ENCODE measurements at places on chromosomes 2 and 18.

GRCh38 chr18:27558388-27559155 is 373.5 kb upstream of the CHST9 start:
- no peak for DNase-seq

DNA sequence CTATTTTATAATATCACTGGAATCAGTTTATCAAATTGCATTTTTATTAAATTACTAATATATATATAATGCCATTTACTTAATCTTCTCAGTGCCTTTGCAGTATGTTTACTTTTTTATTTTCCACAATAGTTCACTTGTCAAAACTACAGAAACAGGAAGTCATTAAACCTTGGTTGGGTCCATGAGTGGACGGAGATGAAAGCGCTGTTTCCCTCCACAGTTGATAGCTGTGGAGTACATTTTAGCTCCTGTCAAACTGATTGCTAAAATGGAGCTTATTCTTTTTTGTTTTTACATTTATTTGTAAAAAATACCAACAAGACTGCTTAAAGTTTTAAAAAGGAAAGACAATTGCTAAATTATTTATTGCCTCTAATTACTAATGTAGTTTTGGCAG is 19.2 kb downstream of the MFF start:
- no peak for DNase-seq

- DNase-seq: no peak
These were observed 99.6 kb upstream of the DDX18 start for GRCh38 chr2:117714745-117715417.

DNA sequence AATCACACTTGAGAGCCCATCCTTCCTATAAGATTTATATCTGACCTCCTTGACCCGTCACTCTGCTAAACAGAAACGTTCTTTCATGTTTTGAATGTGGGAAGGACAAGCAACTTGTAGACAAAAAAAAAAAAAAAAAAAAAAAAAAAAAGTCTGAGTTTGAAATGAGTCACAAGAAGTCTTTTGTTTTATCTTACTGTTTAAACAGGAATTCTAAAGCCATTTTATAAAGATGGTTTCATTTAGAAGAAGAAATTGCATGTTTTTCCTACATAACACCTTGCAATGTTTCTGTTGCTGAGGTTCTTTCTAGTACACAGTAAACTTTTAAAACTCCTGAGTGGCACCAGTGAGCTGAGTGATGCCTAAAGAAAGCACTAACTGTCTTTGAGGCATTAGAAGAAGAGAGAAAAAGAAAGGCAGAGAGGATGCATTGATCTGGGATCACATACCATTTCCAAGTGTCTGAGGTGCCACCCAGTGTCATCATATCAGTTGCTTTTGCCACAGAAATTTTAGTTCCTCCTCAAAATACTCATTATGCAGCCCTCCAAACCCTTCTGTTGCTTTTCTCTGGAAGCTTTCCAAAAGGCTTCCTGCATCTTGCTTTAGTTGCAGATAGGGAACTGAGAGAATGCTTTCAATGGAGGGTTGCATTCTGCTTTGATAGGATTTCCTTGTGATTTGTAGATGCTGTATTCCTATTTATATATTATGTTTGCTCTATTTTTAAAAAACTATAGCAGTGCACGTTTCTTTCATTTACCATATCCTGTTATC is 69.1 kb downstream of the ACVR2A start:
- no peak for DNase-seq

DNA sequence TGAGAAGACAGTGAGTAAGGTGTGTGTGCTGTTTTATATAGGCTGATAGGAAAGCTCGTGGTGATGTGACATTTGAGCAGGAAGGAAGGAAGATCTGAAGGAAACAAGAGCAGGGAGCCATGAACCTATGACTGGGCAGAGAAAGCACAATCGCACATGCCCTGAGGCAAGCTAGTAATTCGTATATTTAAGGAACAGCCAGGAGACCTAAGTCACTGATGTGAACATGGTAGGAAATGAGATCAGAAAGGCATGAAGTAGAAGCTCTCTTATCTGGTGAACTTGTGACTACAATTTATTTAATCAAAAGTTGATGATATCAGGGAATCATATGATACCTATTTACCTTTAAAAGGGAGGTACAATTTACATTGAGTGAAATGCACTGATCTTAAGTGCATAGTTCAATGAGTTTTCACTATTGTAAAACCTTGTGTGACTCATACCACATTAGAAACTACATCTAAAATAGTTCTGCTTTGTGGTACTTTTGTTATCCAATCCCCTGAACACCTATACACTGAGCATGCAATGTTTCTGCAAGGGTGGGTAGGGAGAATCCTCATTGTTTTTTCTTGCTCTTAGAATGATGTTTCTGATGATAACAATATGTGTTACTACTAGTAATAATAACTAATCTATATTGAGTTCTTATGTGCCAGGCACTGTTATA is 67.5 kb downstream of the GALNT13 start:
- DNase-seq: no peak

GRCh38 chr2:161662373-161662772 is 38.2 kb downstream of the SLC4A10 start:
- no peak for DNase-seq

- DNase-seq: no peak
These were observed 10.1 kb downstream of the DPP4 start for GRCh38 chr2:162063899-162064298.

GRCh38 chr2:190535586-190535985 is 1.1 kb upstream of the NEMP2 start:
- no peak for DNase-seq

DNA sequence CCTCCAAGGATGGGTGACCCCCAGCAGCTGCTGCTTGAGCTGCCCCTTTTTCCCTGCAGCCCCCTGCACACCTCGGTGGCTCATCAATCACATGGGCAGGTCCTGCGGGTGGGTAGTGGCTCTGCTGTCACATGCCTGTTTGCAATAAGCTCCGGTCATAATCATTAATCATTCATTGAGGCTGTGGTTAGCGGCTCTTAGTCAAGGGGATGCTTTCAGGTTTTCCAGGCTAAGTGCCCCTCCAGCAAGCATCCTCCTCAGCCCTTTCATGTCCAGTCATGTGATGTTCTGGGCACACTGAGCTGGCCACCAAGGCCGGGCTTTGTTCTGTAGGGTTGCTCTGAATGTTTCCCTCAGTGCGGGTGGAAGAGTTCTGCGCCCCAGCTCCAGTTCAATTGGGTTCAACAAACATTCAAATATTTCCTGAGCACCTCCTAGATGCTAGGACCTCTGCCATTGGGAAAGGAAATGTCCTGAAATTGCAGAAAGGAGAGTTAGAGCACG is 96.4 kb upstream of the LDAH start:
- DNase-seq: no peak

DNA sequence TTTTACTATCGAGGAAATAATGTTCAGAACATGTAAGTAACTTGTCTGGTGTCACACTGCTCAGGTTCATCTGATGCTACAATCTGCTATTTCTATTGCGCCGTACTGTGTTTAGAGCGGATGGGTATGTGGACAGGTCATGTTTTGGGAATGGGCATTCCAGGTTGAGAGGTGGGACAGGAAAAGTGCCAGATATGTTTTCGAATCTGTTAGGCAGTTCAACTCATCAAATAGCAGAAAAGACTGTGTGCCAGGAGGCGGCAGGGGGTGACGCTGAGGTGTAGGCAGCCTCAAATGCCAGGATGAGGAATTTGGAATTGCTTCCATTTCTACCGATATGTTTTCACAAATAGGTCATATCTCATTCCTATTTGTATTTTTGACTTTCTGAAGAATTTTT is 123.8 kb downstream of the HRH4 start:
- DNase-seq: no peak

DNA sequence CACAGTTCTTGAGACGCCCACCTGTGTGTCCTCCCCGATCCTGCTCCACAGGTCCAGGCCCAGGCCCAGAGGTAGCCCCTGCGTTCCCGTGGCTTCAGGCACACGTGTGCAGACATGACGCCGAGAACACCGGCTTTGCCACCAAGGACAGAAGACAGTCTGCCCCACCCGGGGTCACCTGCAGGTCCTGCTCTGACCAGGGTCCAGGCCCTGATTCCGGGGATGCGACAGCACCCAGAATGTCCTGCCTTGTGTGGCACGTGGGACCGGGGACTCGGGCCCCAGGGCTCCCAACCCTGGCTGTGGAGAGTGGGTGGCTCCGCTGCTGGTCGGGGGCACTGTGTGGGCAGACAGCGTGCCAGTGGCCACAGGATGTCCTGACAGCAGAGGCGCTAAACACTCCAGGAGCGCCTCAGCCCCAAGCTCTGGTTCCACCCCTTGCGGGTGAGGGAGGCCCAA is 36.9 kb downstream of the ADI1 start:
- no peak for DNase-seq

GRCh38 chr2:99613980-99614379 is 124.2 kb upstream of the REV1 start:
- DNase-seq: no peak

GRCh38 chr18:8011361-8011760 is 444.2 kb downstream of the PTPRM start:
- no peak for DNase-seq

DNA sequence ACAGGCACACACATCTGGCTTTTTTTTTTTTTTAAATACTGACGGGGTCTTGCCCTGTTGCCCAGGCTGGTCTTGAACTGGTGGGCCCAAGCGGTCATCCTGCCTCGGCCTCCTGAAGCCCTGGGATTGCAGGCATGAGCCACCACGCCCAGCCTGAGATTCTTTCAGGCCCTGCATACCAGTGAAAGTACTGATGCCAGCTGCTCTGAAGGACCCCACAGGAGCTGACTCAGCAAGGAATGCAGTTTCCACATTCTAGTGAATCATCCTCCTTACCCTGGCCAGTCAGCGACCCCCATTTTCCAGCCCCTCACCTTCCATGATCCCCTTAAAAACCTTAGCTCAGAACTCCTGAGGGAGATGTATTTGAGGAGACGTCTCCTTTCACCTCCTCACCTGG is 5.8 kb upstream of the DTYMK start:
- no peak for DNase-seq

GRCh38 chr2:190023860-190024259 is 38.7 kb downstream of the MSTN start:
- no peak for DNase-seq

- DNase-seq: no peak
These were observed 92.2 kb upstream of the SETBP1 start for GRCh38 chr18:44588508-44588907.

GRCh38 chr2:102410952-102411351 is 12.0 kb upstream of the IL18RAP start:
- DNase-seq: no peak

GRCh38 chr2:40975151-40975550 is 523.3 kb upstream of the SLC8A1 start:
- DNase-seq: no peak

- DNase-seq: peak; percentile 40
These were observed at the start of gene EMILIN2 for GRCh38 chr18:2846636-2847316. Gene EMILIN2, plus strand, starts transcription at chr18:2847006. Its CDS starts 183 bp downstream, at chr18:2847189.

DNA sequence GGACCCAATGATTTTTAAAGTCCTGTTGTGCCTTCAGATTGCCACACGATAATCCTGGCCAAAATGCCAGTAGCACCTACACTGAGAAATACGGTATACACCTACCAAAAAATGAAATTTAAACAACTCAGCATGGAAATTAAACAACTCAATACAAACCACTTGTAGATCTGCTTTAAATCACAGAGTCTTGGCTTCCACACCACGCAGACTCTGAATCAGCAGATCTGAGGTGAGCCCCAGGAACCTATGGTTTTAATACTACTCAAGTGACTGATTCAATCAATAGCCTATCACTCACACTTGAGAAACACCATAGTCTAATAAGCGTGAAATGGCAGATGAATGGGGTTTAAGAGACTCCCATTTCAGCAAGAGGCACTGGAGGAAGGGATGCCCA is 46.9 kb downstream of the MAP4K3 start:
- DNase-seq: no peak

DNA sequence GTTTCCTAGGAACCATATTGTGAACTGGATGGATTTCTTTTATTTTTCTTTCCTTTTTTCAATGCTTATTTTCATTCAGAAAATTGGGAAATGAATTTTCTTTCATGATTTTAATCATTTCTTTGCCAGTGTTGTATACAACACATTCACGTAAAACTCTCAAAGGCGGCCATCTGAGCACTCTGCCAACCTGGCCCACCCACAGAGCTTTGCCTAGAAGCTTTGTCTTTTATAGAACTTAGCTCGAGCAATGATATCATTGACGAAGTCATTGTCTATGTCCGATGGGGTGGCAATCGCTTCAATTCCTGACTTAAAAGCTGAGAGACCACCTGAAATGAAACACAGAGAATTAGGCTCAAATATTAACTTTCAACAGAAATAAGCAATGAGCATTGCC is 13.3 kb downstream of the LYG2 start:
- no peak for DNase-seq

GRCh38 chr2:13005761-13006335 is 289.1 kb downstream of the TRIB2 start:
- DNase-seq: no peak

DNA sequence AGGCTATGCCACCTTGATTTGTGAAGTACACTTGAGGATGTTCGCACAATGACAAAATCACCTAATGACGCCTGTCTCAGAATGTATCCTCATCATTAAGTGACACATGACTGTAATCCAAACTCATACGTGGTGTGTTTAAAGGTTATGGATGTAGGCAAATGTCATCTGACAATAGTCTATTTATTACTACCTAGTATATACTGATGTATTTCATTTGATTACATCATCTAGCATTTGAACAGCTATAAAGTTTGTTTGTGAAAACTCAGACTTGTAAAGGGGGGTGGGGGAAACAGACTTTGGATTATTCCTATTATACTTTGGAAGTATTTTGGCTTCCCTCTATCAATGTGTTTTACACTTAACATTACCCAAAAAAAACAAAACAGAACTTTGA is 129.9 kb downstream of the TANC1 start:
- no peak for DNase-seq

DNA sequence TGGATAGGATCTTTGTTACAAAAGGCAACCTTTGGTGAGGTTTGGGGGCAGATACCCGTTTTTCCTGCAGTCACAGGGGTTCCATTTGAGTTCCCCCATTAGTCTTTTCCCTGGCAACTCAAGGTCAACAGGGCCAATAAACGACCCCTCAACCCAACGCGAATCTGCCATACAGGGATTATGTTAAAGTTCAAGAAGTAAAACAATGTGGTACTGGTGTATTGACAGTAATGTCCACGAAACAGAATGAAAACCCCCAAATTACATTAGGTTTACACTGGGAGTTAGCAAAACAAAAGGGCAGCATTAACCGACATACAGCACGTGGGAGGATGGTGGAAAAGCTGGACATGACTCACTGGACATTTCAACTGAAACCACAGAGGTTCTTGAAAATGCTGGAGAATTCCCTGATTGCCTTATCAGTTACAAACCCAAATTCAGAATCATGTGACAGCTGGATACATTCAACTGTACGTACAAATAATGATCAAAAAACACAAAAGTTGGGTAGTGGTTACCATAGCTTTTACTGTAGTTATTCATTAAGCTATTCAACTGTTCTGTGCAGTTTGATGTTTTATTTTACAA is 4.9 kb upstream of the IMP4 start:
- no peak for DNase-seq

- no peak for DNase-seq
These were observed 25.4 kb downstream of the GREB1L start for GRCh38 chr18:21267400-21267799.

GRCh38 chr2:103734911-103735310 is 973.1 kb downstream of the TMEM182 start:
- no peak for DNase-seq

Data from activated T-cell treated with anti-CD3 and anti-CD28 coated beads for 48 hours (primary cell).